EH (cell line): ENCODE measurements at places on chromosomes 1 and 21.
A peak's percentile ranks its signal among the peaks of the same experiment; 100 is the strongest.

DNA sequence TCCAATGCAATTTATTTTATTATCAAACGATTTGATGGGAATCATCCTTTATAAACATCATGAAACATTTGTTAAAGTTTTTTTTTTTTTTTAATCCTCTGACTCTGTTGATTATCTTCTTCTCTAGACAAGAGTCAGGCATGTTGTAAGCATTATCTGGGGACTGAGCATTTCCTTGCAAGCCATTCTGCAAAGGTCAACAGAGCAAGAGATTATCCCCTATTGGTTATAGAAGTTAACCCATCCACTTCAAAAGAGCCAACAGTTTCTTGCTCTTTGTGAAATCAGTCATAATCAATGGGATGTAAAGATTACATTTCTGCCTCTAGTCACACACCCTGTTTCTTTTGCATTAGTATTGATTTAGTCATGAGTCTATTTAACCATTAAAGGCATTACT, 368.8 kb upstream of the ADGRL4 start:
- DNase-seq: no peak

DNA sequence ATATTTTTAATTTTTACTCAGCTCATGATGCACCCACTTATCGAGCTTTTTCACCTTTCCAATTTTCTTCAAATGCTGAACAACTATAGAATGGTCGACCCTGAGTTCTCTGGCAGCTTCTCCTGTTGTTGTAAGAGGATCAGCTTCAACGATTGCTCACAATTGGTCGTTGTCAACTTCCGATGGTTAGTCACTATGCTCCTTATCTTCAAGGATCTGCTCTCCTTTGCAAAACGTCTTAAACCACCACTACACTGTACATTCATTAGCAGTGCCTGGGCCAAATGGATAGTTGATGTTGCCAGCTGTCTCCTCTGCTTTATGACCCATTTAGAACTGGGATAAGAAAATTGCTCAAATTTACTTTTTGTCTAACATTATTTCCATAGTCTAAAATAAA, 385.9 kb upstream of the LYPLAL1 start:
- no peak for DNase-seq

DNA sequence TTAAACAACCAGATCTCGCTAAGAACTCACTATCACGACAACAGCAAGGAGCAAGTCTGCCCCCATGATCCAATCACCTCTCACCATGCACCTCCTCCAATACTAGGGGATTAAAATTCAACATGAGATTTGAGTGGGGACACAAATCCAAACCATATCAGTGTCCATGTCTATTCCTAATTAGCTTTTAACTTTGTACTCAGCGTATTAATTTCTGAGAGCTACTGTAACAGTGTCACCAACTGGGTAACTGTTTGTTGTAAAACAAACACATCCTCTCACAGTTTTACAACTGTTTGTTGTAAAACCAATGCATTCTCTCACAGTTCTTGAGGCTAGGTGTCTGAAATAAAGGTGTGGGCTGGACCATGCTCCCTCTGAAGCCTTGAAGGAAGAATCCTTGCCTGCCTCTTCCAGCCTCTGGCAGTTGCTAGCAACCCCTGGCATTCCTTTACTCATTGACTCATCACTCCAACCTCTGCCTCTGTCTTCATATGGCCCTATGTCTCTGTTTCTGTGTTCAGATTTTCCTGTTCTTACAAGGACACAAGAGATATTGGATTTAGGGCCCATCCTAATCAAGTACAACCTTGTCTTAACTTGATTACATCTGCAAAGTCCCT, 121.2 kb downstream of the LTN1 start:
- DNase-seq: no peak

- DNase-seq: no peak
These were observed 48.1 kb downstream of the CDC14A start for GRCh38 chr1:100400404-100400803.

DNA sequence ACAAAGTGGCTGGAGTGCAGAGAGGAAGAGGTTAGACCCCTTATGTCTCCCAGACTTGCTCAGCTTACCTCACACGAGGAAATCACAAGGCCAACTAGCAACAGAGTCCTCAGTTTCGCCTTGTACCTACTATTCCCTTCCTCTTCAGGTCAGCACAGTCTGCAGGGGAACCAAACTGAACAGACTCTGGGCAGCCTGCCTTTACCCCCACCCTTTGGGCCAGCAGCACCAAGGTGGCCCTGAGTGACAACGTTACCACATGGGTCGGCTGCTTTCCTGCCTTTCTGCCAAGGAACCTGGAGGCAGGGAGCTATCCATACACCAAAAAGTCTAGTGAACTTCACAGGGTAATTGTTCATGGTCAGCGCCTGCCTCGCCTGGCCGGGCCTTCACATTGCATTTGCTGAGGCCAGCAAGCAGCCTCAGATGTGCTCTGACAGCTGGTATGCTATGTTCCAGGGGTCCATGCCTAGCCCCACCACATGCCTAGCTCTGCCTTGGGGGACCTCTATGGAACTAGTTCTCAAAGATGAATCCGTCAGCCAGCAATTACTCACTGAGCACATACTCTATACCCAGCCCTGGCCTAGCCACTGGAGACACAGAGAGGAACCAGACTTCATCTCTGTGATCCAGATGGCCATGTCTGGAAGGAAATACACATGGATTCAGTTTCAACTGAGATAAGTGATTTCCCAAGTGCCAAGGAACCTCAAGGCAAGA, 69.6 kb downstream of the DMAP1 start:
- no peak for DNase-seq

GRCh38 chr1:4733446-4734177, 79.2 kb downstream of the AJAP1 start:
- DNase-seq: no peak

- no peak for DNase-seq
These were observed 308.3 kb upstream of the AJAP1 start for GRCh38 chr1:4346131-4346530.

- DNase-seq: no peak
These were observed 132.3 kb upstream of the WNT4 start for GRCh38 chr1:22275167-22275566.

DNA sequence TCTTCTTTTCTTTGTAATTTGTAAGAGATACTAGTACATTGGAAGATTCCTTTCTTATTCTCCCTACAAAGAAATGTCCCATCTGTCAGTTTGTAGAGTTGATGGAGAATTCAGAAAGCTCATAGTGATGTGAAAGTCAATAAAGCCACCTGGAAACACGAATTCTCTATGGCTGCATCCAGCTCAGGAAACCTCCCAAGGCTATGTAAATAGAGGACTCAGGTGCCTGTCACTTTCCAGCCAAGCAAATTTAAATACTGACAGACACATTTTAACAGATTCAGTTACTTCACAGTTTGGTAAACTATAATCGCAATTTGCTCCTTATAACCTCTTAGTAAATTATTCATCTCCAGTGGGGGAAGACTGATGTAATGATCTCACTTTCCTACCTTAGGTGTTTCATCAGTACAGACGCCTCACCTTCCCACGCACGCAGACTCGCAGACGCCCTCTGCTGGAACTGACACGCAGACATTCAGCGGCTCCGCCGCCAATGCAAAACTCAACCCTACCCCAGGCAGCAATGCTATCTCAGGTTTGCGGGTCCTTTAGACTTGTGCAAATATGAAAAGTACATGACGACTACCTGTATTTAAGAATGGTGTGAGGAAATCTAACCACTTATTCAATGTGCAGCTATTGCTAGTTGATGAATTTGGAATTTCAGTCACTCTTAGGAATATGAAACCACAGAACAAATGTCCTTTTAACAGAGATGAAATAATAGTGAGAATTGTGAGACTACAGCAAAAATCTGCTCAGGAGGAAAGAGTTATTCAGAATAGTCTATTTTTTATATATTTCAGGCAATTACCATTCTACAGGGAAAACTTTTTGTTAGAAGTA, 60.6 kb downstream of the PTPRC start:
- peak; percentile 47 for DNase-seq

DNA sequence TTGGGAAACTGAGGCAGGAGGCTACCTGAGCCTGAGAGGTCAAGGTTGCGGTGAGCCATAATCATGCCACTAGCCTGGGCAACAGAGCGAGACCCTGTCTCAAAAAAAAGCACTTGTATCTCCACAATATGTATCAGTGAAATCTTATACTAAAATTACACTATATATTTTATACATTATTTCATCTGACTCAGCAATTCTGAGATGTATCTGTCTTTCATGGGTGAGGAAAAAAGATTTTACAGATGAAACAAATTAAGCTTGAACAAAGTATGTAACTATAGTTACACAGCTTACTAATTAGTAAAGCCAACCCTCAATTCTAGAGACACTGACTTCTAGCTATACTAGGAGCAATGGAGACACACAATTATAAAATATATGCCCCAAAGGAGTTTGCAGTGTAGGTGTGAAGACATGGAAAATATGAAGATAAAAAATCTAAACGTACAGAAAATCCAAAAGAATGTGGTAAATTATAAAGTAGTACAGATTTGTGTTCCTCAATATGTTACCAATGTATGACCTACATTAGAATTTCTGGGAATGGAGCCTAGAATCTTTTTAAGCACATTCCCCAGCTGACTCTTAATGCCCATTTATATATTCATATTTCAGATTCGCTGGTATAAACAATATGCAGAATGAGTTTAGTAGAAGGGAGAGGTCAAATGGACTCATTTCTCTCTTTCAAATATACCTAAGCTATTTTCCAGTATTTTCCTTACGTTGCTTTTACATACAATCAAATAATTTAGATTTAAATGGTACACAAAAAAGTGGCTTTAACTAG, 14.6 kb downstream of the GTF2B start:
- no peak for DNase-seq

GRCh38 chr21:16388911-16389560, 659.3 kb downstream of the USP25 start:
- no peak for DNase-seq

DNA sequence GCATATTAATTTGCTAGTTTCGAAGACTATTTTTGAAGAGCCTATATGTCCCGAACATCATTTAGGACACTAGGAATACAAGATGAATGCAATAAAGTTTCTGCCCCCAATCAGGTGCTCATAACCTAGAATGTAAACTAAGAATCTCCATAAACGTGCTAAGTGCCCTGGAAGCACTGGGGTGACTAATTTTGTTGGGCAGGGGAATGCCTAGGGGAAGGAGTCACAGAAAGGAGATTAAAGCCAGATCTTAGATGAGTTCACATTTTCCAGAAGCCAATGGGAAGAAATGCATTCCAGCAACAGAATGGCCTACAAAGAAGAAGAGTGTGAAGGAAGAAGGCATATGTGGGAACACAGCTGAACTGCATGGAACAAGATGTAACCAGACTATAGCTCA, 19.5 kb downstream of the SCYL3 start:
- peak; percentile 95 for DNase-seq

DNA sequence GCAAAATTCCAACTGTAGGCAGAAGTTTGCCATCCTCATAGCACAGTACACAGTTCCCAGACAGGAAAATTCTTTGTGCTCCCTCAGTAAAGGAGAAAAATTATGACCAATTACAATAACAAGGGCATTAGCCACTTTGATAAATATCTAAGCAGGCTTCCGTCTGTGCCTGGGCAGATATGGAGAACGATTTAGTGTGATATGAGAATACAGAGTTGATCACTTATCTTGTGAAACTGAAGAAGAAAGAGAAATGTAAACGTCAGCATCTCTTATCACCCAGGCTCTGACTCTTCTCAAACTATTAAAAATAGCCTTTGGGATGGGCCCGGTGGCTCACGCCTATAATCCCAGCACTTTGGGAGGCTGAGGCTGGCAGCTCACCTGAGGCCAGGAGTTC, 54.5 kb upstream of the TIAM1 start:
- DNase-seq: no peak

DNA sequence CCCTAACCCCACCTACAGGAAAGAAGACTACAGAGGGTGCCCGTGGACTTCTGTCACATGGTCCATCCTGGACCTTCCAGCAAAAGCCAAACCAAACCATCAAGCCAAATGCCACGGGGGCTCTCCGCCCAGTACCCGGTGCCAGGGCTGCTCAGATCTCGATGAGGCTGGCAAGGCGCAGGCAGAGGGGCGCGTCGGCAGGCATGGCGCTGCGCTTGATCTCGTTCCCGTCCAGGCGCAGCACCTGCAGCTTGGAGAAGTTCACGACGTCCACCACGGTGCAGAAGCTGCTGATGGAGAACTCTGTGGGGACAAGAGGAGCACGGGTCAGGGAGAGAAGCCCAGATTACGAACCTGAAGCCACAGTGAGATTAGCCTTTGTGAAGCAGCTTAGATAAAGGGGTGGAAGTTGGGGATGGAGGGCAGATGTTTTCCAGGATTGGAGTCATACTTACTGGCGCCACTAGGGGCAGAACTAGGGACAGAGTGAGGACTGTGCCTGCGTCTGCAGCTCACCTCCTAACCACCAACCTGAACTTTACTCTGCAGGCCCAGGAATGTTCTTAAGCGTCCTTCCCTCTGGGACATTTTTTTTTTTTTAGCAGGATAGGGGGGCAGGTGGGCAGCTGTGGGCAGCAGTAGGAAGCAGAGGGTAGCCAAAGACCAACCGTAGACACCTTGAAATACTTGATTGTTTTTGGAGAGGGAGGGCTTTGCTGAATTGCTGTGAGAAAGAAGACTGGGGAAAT, 8.6 kb downstream of the FMOD start:
- DNase-seq: peak; percentile 55

- DNase-seq: no peak
These were observed 468.8 kb upstream of the RUNX1 start for GRCh38 chr21:35517865-35518264.

DNA sequence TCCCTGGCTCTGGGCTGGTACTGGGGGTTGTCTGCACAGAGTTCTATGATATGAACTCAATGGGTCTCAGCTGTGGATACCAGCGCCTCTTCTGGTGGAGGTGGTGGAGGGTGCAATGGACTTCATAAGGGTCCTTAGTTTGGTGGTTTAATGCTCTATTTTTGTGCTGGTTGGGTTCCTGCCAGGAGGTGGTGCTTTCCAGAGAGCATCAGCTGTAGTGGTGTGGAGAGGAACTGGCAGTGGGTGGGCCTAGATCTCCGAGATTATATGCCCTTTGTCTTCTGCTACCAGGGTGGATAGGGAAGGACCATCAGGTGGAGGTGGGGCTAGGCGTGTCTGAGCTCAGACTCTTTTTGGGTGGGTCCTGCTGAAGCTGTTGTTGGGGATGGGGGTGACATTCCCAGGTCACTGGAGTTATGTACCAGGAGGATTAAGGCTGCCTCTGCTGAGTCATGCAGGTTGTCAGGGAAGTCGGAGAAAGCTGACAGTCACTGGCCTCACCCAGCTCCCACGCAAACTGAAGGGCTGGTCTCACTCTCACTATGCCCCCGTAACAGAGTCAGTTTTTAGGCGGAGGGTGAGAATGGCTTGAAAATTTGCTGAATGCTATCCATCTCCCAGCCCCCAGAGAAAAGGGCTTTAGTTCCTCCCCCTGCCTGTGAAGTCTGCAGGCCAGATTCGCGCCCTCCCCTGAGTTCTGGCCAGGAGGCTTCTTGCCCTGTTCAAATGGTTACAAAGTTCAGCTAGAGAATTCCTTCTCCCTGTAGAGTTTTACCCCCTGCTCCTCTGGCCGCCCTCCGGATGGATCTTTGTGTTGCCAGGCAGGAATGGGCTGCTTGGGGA, 902.9 kb downstream of the LTN1 start:
- no peak for DNase-seq

DNA sequence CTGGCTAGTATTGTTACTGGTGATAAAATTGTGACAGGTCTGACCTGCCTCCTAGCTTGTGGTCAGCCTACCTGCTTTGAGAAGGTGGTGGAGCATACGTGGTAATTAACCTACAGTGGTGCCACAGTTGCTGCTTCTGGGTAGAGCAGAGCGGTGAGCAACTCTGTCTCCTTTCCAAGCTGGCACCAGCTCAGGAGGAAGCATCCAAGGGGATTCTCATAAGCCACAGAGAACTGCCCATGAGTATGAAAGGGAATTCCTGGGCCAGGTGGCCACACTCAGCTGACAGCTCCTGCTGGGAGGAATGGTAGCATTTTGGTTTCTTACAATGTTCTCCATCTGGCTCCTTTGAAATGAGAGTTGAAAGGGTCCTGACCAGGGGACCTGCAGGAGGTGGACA, 39.4 kb downstream of the ATP2B4 start:
- no peak for DNase-seq
